Upper lobe of right lung (tissue), 1 donor: ENCODE measurements at places on chromosomes 4 and X. TPM values are rescaled to one million over a fixed set of nuclear protein-coding genes. Genes with fewer than 3 reads are reported as not detected.

DNA sequence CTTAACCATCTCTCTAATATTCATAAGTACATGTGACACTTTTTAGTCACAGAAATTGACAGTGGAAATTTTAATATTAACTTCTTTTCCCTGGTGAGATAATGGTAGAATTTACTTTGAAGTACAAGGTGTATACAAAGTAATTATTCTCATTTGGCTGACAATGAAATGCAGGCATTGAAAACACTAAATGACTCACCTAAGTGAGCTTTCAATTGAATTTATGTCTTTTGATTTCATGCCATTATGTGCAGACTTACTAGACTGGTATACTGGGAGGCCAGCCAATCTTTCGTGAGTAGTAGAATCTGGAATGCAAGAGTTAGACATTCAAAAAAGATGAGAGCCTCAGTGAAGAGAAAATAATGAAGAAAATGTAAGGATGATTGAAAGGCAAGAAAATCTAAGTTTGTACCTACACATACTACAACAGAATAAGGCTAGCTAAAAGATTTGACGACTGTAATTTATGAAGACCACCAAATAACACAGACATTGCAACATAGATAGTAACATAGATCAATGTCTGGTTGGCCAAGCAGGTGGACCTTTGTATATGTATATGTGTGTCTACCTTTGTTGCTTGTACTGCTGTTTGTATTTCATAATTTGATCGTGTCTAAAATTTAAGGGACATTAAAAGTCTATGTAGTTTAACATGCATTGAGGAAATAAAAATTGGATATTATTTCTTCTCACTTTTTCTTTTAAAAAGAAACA, 459.7 kb downstream of the IL15 start:
- no peak for DNase-seq

DNA sequence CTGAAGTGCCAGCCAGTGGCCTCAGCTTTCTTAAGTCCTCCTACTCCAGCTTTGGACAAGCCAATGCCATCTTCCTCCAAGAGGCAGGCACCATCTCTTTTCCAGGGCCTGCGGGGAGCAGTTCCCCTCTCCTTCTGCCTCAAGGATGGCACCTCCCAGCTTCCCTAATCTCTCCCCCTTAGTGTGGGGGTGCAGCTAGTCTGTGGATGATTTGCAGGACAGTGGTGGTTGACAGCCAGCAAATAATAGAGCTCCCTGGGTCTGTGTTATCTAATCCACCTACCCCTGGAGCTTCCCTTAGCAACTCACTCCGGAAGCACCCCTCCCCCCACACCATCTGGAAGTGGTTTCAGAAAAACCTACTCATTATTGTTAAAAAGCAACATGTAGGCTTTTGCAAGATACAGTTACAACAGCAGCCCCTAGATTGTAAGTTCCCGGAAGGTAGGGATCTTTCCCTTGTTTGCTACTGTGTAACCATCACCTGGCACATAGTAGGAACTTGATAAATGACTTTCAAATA, 247.1 kb downstream of the BCOR start:
- no peak for DNase-seq

DNA sequence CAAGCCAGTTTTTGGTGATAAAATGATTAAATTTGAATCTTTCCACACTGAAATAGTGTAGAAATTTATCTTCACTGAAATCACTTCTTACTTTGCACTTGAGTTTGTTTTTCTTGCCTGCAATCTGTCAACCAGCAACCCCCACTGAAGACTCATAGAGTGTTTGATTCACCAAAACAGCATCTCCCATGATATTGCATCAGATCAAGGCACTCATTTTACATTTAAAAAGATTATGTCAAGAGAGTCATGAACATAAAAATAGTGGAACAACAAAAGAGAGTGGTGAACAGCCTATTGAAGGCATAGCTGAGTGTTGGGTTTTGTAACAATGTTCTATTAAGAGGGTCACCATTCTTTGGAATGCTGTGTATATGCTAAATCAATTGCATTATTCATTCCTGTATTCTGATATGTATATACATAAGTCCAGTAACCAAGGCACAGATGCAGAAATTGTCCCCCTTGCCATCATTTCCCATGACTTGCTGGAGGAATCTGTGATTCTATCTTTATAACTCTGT, 1934.9 kb downstream of the ARAP2 start:
- no peak for DNase-seq

DNA sequence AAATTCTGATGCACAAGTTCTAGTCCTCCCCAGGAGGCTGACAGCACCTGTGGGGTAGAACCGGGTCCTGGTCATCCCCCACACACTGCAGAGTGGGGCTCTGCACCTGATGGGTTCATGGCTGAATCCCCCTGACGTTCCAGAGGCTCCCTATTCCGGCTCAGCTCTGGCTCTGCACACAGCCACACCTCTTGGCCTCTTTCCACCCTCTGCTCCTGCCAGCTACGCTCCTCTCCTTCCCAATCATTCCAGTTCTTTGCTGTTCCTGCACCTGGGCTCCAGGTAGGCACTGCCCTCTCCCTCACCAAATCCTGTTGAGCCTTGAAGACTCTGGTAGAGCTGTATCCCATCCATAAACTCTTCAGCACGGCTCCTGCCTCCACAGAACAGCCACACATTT, 75.5 kb downstream of the GATB start:
- no peak for DNase-seq

The NAP1L5 gene
- 3.2 TPM for total RNA-seq

GRCh38 chrX:119478504-119478903, 10.3 kb downstream of the SLC25A5 start:
- DNase-seq: no peak

DNA sequence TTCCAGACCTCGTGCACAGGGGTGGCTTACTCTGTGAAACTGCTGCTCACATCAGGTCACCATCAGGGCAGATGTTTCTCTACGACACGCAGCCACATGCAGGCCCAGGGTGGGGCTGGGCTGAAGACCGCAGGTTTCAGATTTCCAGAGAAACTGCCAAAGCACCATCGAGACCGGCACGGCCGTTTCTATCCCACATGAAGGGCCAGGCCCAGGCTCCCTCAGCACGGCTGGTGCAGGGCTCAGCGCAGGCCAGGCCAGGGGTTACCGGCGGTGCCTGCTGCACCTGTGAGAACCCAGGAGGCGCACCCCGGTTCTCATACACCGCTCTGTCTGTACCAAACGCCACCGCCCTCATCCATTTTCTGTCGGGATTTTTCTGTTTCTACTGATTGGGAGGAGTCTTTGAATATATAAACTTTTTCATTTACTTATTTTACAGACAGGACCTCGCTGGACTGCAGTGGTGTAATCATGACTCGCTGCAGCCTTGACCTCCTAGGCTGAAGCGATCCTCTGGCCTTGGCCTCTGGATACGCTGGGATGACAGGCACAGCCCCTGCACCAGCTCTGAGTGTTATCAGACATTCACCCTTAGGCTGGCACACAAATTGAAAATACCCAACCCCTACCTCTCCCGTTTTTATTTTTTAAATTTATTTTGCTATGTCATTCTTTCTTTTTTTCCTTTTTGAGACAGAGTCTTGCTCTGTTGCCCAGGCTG, 17.1 kb downstream of the CTBP1 start:
- DNase-seq: no peak

- DNase-seq: no peak
These were observed 5.2 kb downstream of the TREX2 start for GRCh38 chrX:153440556-153441135.

The TBC1D25 gene
- total RNA-seq: 14.6 TPM

GRCh38 chr4:155496294-155496626, 119.5 kb upstream of the MAP9 start:
- DNase-seq: no peak

The UNC5C gene
- 6.7 TPM for total RNA-seq

The EGF gene
- total RNA-seq: 2.4 TPM

DNA sequence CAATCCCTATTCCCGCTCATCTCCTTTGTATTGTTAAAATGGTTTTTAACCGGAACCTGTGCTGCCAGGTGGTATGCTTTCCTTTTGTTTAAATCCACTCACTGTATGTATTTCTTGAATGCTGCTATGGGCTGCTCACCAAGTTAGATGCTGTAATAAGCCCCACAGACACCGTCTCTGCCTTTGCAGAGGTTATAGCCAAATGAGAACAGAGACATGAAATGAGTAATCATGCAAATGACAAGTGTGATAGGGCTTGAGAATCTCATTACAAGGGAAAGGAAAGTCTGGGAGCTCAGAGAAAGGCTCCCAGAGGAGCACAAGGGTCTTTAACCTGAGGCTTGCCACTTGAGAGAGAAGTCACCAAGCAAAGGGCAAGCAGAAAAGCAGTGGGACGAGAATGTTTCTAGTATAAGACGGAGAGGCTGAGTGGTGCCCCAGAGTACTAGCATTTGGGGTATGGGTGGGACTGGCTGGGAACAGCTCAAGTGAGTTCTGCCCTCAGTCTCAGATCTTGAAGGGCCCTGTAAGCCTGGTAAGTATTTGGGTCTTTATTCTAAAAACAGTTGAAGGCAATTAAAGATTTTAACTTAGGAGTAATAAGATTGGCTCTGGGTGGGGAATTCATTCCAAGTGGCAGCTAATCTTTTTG, 110.8 kb upstream of the H2AZ1 start:
- DNase-seq: no peak

The MAGEA6 gene
- not detected for total RNA-seq

The TECRL gene
- not detected for total RNA-seq
